ENCODE measurements at places on chromosomes 12 and 14.

GRCh38 chr14:20512177-20512905 is 7.0 kb downstream of the RNASE10 start:
- DNase-seq: no peak

- peak; percentile 36 for DNase-seq
These were observed 88.6 kb downstream of the PRMT8 start for GRCh38 chr12:3579446-3580093.

DNA sequence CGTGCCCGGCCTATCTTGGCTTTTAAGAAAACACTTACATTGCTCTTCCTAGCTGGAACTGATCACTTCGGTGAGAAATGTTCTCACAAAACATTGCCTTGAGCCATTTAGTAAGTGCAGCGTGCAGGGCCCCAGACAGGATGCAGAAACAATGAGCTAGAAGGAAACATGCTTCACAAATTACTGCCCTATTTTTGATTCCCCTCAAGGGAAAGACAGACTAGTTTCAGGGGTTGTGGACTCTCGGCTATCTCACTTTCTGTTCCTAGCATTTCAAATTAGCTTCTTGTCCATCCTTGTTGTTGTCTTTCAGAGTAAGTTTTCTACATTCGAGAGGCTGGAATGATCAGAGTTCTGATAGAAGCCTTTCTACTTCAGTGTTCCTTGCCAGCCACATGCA is 21.6 kb downstream of the TGFB3 start:
- no peak for DNase-seq

DNA sequence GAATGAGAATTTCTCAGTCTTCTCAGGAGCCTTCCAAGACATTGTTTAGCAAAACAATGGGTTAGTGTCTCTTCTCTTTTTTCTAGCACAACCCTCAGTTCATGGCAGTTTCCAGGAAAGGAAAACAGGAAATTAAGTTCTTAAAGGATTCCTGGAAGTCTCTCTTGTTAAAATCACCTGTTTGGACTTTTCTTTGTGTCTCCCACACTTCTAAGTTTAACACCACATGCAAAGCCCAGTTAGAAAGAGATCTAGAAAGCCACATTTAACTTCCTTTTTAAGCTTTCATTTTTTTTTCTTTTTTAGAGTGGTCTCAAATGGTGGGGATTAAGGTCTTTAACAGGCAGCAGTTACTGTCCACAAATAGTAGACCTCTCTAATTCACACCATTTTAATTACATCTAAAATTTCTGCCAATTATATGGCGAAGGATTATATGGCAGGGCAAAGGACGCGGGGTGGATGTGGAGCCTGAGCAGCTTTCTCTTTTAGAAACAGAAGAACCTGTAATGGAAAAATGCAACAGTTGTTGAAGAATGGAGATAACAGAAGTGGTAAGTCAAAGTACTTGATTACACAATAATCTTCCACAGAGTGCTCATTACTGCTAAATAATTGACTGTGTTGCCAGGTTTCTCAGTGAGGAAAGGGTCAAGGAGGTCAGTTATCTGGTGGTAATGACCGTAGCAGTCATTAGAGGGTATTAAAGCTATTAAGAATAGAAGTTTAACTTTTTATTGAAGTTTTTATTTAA is 298.6 kb downstream of the AKAP6 start:
- no peak for DNase-seq

DNA sequence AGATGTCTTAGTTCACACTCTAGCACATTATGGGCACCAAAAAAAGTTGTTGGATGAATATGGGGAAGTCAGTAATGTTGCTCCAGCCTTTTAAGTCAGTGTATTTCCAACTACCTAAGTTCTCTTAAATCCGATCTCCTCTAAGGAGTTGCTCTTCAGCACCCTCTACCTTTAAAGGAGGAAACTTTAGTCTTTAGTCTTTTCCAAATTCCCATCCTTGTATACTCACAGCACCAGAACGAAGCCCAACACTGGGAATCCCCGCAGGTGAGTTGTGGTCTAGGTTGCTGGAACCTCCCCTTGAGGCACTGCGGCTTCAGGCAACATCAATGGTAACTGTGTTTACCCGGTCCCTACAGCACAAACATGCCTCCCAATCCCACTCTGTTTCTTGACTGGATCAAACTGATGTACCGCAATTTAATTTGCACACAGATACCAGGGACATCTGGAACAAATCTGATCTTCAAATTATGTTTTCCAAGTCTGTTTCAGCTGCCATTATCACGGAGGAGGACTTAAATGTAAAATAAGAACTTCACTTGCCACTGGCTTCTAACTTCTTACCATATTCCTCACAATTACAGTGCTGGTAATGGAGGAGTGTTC is 179.0 kb downstream of the FOXN3 start:
- DNase-seq: no peak

GRCh38 chr12:67929384-67929772 is 59.9 kb upstream of the IFNG-AS1 start:
- no peak for DNase-seq

DNA sequence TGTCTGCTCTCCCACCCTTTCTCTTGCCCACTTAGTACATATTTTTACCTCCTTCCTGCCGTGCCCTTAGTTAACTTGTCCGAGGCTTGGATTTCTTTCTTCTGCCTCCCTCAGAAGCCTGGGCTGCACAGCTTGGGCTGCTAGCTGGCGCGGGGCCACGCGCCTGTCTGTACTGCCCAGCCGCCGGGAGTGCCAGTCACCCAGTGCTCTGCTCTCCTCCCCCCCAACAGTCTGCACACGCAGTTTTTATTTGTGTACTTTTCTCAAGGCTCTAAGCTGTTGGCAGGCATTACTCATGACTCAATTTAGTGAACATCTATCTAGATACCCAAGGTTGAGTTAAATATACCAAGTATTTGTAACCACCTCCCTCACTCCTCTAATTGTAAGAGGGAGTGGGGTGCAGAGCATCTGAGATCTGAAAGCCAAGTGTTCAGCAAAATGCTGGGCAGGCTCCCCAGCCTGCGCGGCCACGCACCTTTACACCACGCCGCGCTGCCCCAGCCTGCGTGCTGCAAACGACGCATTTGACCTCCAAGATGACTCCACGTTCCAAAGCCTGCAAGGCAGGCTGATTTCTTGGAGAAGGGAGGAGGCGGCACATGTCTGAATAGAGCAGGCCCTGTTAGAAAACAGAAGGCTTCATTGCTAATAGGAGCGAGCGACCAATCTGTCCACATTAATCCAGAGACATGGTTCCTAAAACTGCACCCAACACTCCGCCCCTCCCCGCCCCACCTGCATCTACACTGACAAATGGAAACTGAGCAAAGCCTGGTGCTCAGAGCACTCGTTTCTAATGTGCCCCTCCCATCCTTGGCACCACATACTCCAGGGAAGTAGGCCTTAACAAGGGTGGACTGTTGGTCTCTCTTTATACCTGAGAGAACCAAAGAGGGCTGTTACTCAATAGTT is 18.2 kb upstream of the CACNA2D4 start:
- DNase-seq: no peak

- DNase-seq: no peak
These were observed 23.5 kb downstream of the BHLHE41 start for GRCh38 chr12:26101350-26101734.

DNA sequence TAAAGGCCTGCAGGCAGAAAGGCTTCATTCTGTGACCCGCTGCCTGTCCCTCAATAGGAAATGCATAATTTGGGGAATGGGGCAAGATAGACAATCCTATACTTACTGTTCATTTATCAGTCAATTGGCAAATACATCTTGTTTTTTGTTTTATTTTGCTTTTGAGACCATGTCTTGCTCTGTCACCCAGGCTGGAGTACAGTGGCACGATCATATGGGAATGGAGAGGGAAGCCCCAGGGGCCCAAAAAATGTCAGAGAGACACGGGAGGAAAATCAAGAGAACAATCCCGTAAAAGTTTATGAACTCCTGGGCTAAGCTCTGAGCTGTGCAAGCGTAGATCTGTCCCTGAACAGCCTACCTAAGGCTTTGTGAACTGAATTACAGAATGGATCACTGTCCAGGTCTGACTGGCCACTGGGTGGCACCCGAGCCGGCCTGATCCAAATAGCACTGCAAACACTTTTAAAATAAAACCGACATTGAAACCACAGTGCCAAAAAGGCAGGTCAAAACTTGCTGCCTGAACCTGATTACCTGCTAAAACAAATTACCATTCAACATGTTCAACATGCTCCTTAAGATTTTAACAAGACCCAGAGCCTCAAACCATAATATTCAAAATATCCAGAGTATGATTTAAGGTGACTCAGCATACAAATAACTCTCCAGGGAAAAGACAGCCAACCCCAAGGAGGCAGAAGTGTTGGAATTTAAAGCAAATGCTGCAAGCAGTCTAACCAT is 11.8 kb downstream of the COPS7A start:
- no peak for DNase-seq

DNA sequence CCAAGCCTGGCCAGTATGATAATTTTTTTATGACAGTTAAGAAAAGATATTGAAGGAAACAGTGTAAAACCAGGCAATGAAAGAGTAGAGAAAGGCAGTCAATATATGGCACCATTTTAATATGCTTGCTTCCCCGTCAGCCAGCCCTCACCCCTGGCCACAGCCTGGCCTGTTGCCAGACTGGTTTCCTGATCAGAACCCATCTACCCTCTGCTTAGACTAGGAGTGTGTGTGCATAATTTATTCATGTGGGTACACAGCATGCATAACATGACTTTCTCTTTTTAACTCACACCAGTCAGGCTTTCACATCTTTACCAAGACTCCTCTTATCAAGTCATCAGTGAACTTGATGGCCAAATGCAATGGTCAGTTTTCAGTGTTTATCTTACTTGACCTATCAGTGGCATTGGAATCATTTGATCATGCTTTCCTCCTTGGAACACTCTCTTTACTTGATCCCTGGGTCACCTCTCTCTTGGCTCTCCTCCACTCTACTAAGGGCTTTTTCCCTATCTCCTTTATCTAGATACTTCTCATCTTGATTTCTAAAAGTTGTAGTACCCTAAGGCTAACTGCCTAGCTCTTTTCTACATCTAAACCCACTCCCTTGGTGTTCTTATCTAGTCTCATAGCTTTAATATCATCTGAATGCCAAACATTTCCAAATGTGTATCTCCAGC is 10.0 kb upstream of the GPR19 start:
- peak; percentile 80 for DNase-seq

GRCh38 chr12:13486794-13487193 is 290.3 kb downstream of the EMP1 start:
- DNase-seq: no peak

DNA sequence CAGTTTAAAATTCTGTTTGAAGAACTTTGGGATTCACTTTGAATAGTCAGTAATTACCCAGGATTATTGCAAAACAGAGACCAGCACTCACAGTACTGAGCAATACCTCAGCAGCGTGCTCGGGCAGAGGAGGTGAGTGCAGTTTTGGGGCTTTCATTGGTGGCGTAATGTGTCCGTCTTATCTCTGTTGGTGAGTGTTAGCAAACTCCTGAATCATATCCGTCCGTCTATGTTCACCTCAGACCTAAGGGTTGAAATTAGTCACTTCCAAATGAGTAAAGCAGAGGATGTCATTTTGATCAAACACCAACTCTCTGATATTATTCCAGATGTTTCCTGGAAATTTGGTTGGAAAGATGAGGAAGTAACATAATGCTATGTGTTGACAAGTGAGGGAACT is 82.8 kb downstream of the BORCS5 start:
- DNase-seq: no peak

DNA sequence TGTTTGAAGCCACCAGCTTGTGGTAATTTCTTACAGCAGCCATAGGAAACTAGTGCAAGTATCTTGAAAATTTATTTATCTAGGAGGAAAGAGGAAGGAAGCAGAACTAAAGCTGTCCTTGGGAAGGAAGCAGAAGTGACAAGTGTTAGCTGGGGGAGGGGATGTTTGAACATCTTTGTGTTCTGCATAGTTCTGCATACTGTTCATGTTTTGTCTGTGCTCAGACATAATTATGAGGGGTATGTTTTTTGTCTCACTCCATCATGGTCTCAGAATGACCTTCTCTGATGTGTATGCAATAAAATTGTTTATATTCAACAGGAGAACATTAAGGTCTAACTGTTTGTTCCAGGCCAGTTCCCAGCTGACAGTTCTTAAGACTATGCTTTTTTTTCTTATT is 606.5 kb downstream of the GALC start:
- DNase-seq: no peak

- DNase-seq: no peak
These were observed 1.1 kb downstream of the PPP4R4 start for GRCh38 chr14:94175011-94175745.

GRCh38 chr12:40224439-40225291 is at the start of gene LRRK2:
LRRK2 (plus strand) TSS chr12:40224997; CDS start chr12:40225132, 135 bp downstream.
- DNase-seq: peak; percentile 8
